ENCODE measurements at places on chromosomes 6 and 20.
A peak's percentile ranks its signal among the peaks of the same experiment; 100 is the strongest.

GRCh38 chr6:24431045-24431451 is 28.3 kb downstream of the MRS2 start:
- peak; percentile 30 for DNase-seq

GRCh38 chr6:135951169-135951568 is 99.7 kb downstream of the PDE7B start:
- no peak for DNase-seq

DNA sequence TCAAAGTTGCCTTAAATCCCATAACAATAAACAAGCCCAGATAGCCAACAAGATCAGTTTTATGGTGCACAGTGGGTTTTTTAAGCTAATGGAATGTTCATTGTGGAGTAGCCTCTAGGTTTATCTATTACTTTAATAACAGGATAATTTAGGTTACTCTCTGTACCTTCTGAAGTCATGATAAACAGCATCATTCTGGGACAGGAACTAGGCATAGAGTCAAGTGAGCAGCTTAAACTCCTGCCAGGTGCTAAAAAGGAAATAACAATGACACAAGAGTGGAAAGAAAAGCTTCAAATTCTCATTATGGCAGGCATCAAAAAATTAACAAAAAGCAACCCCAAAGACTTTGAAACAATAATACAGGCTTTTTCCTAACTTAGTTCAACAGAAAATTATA is 228.8 kb downstream of the HACE1 start:
- no peak for DNase-seq

DNA sequence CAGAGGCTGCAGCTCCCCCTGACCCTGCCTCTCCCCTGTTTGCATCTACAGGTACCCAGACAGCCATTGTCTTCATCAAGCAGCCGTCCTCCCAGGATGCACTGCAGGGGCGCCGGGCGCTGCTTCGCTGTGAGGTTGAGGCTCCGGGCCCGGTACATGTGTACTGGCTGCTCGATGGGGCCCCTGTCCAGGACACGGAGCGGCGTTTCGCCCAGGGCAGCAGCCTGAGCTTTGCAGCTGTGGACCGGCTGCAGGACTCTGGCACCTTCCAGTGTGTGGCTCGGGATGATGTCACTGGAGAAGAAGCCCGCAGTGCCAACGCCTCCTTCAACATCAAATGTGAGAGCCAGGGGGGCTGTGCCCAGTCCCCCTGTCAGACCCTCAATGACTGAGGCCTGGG is 42.1 kb upstream of the SRF start:
- no peak for DNase-seq

GRCh38 chr20:764255-764654 is 4.0 kb downstream of the SLC52A3 start:
- no peak for DNase-seq

DNA sequence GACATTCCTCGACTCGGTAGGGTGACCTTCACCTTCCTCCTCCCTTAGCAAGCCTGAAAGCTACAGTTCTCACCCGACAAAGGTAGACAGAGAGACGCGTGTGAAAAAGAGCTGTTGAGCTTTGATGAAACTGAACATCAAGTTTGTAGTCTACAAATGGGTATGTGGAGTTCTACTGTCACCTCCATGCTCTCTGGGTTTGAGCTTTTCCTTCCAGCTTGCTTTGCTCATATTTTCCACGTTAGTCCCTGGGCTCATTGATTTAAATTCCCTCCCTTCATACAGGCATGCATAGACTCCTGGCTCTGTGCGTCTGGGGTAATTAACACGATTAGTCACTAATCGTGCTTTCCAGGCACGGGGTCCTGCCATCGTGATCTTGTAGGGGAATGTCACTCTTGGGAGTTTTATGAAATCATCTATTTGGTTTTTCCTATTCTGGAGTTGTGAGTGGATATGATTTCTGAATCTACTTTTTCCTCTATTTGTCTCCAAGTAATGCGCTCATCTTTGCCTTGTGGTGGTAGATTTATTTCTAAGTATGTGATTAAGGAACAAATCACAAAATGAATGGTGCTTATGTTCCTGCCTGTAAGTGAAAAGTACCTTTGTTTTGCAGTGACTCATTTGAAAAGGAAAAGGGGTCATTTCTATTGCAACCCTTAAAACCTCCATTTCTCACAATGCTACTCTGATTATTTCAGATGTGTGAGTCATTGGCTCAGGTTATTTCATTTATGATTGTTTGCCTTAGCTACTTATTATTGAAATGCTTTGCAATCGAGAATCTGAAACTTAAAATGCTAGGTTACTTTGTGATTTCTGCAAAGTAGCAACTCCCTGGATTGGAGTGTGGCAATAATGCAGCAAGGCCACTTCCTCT is 154.6 kb downstream of the ZDHHC14 start:
- DNase-seq, result no peak

GRCh38 chr20:9794831-9795230 is 44.0 kb downstream of the PAK5 start:
- DNase-seq, result no peak

DNA sequence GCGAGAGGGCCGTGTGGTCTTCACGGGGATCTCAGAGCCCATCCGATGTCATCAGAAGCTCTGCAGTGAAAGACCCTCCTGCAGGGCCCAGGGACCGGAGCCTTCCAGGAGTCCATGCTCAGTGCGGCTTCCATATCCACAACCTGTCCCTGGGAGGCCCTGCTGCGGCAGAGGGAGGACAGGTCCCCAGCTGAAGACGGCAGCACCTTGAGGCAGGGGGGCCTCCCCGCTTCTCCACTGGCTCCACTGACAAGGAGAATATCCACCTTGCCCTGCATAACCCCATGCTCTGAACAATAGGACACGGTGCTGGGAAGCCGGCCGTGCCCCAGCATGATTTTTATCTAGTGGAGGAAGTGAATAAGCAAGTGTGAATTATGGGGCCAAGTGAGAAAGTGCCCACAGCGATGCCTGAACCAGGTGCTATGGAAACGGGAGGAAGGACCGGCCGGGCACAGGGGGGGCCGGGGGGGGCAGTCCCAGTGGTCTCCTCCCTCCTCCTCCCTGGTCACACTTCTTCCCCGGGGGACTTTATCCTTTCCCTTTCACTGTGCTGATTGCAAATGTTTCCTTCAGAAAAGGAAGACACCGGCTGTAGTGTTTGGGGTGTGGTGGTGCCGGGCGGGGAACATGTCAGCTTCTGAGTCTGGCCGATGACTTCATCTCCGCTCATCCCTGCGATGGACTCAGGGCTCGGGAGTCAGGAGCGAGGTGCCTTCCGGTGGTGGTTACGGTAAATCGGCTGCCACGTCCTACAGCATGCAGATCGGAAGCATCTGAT is 225.1 kb downstream of the ERMARD start:
- no peak for DNase-seq

DNA sequence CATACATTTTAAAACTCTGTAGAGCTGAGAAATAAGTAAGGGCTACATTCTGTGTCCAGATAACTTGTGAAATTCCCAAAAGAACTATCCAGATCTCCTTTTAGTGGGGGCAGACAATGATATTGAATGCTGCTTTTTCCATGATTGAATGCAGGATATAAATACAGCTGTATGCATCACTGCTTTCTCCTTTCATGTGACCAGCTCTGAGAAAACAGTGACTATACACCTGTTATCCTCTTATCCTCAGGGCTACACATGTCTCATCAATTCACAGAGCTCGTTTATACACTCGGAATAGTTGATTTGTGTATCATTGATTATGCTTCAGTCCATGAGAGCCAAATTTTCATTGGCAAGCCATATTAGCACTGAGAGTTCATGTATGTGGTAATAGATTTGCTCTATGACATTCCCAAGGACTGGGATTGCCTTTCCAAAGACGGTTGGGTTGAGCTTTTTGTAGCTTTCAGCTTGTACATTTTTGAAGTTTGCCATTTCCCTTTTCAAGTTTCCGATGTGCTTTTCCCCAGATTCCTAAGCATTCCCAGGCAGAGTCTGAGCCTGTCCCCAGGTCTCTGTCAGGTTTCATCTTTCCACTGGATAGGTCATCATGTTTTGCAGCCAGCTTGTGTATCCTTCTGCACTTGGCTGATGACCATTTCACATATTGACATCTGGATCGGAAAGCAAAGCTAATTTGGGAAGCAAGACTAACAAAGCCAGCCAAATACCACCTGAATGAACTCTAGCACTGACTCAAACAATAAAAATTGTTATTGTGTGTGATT is 97.7 kb downstream of the RFX6 start:
- no peak for DNase-seq

GRCh38 chr6:108293527-108294296 is 1.1 kb upstream of the AFG1L start:
- no peak for DNase-seq

- no peak for DNase-seq
Measured at GRCh38 chr6:130116273-130116672, 97.9 kb downstream of the L3MBTL3 start.

- no peak for DNase-seq
Measured at GRCh38 chr6:127073222-127073621, 45.2 kb upstream of the RSPO3 start.

- no peak for DNase-seq
Measured at GRCh38 chr6:36616893-36617521, 22.8 kb downstream of the SRSF3 start.

DNA sequence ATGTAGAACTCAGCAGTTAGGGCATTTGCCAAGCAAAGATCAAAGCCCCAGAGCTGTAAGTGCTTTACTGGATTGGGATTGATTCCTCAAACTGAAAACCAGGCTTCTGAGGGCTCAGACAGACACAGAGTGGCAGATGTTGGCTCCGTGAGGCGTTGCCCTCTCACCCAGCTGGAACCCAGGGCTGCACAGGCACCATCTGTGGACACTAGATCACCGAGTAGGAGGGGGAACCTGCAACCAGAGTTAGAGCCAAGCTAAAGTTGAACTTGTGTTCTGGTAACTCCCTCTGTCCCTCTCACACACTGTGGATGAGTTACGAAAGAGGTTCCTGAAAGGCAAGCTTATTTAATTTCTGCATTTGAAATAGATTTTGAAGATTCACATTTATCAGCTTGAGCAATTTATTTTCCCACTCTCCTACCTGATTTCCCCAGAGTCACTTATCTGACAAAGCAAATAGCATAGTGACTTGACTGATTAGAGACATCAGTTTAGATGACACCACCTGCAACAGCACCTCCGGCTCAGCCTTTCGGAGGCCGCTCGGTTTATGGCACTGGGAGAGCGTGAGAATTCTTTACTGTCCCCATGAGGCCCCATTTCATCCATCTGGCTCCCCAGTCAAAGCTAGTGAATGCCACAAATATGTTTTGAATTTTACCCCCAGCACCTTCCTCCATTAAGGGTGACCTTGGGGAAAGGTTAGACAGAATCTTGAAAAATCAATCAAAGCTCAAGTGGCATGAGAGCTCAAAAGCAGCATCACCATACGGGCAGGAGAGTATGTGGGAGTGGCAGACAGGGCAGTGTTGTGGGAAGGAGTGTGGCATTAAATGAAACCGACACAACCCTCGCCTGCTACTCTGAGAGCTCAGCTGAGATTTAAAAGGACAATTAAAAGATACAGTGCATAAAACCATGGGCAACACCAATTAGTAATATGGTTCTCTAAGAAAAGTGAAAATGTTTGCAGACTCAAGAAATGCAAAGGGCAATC is 48.5 kb downstream of the RPF2 start:
- no peak for DNase-seq

DNA sequence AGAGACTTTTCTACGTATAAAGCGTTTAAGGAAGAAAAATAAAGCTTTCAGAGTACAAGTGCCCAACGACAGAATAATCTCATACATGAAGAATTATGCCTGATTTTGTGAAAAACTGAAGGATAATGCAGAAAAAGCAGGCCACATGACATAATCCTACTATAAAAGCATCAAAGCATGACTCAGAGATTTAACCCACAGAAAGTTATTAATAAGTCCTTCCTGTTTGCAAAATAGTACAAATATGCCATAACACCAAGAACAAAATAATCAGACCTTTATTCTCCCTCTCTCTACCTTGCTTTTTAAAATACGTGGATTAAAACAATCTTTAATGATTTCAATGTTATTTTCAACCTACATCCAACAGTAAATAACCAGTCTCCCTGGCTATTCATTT is 118.6 kb upstream of the BCLAF1 start:
- no peak for DNase-seq

GRCh38 chr6:69719602-69720193 is 77.1 kb downstream of the LMBRD1 start:
- DNase-seq, result peak; percentile 5

DNA sequence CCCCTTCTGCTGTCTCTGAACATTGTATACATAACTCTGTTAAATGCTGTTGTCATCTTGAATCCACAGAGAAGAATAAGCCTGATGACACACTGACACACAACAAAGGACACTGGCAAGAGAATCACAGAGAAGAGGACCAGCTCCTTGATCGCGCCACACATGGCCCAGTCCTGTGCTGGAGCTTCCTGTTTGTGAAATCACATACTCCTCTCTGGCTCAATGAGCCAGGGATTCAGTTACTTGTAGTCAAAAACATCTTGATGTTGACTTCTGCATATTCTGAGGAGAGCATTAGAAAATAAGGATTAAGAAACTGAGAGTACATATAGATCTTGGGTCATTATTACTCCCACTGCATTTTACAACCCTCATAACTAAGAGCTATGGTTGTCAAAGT is 100.1 kb downstream of the EPB41L2 start:
- DNase-seq, result no peak

DNA sequence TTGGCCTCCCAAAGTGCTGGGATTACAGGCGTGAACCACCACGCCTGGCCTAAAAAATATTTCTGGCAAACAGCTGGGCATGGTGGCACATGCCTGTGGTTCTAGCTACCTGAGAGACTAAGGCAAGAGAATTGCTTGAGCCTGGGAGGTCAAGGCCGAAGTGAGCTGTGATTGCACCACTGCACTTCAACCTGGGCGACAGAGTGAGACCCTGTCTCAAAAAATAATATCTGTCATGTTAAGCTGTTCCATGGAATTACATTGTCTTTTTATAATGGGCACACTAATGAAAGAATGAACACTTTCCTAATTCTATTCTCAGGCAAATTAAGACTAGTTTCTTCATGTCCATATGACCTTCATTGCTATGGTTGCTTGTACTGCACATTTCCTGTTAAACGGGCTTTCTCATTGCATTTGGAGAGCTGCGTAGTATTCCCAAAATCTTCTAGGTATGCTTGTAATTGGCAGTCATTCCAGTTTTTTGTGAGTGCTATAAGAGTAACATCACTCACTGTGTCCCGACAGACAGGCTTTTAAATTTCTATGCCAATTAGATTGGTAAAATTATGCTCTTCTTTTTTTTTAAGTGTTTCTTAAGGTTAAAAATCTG is 12.1 kb downstream of the AMD1 start:
- no peak for DNase-seq

Data from HFF-Myc (cell line).